ENCODE measurements at places on chromosomes 5 and 9.

GRCh38 chr9:74662674-74663073, 165.5 kb downstream of the RORB start:
- DNase-seq, result no peak

DNA sequence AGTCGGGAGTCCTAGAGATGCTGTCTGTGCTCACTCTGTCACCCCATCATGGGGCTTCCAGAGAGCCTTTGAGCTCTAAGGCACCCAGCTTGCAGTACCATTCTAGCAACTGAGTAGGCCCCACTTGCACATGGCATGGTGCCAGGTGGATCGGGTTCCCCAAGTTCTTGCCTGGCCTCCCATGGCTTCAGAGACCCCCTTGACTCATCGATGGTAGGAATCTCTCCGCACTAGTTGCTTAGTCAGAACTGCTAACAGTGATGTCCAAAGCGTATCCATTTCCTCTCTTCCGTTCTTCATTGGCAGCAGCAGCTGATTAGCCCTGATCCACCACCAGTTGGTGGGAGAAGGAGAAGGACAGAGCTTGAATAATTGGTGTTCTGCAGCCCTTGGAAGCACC, 70.3 kb upstream of the RARS1 start:
- DNase-seq, result no peak

- DNase-seq, result no peak
Measured at GRCh38 chr9:122096620-122097415, 3.7 kb upstream of the TTLL11 start.

DNA sequence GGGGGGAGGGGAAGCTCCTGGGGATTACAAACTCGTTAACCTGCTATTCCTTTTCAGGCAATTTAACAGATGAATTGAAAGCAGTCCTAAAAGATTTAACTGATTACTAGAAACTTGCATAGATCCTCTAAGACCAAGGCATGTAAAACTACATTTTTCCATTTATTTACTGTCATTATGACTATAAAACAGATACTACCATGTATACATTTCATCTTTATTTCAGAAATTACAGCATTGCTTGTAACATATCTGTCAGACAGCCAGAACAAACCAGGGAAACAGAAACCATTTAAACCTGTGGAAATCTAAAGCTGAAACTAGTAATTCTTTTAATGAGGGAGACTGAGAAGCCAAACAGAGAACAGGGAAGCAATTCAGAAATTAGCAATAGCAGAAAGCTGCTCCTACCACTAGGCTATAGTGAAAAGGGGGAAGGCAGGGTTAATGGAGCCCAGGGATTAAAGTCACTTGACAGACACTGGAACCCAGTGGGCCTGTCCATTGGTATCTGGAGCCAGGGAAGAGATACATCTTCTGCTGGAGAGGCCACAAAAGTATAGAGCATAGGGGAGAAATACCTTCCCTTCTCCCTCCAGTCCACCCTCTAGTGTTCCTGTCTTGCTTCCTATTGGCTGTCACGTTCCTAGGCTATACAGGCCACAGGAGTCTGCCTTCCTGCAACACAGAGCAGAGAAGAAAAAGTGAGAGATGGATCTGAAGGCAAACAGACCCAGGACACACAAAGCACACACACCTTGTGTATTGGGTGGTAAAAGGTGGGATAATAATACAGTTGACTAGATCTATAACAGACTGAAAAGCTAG, 33.8 kb downstream of the PDCD1LG2 start:
- DNase-seq, result no peak

DNA sequence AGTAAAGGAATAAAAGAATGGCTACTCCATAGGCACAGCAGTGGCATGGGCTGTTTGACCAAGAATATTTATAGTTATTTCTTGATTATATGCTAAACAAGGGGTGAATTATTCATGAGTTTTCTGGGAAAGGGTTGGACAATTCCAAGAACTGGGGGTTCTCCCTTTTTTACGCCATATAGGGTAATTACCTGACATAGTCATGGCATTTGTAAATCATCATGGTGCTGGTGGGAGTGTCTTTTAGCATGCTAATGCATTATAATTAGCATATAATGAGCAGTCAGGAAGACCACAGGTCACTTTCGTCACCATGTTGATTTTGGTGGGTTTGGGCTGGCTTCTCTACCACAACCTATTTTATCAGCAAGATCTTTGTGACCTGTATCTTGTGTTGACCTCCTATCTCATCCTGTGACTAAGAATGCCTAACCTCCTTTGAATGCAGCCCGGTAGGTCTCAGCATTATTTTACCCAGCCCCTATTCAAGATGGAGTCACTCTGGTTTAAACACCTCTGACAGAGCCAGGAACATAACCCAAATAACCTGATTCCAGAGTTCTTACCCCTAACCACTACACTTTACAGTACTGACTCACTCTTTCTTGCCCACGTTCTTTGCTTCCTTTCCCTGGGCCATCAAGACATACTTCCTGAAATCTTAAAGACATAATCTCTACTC, 25.0 kb upstream of the MRPS30 start:
- DNase-seq, result no peak

DNA sequence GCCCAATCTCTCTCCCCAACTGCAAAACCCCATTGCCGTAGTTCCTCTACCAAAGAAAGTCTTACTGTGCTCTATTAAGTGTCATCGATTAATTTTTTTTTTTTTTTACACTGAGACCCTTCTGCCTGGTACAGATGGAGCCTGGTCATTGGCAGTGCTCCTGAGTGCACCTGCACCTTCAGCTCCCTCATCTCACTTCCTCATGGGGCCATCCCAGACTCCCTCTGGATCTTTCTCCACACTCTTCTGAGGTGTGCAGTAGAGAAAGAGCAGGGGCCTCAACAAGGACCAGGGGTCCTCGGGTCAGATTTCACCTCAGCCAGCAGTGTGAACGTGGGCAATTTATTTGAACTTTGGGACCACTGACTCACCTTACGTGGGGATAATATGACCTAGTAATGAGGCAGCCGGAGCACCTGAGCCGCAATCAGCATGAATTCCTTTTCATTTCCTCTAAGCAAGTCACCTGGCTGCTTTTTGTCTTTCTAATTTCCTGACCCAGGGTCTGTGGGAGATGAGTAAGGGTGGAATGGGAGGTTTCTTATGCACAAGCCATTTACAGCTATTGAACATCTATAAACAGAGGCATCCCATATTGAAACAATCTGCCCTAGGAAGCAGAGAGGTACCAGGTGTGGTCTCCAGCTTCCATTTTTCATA, 22.3 kb upstream of the GABRP start:
- DNase-seq, result no peak

- DNase-seq, result no peak
Measured at GRCh38 chr5:30968971-30969370, 224.5 kb upstream of the CDH6 start.

DNA sequence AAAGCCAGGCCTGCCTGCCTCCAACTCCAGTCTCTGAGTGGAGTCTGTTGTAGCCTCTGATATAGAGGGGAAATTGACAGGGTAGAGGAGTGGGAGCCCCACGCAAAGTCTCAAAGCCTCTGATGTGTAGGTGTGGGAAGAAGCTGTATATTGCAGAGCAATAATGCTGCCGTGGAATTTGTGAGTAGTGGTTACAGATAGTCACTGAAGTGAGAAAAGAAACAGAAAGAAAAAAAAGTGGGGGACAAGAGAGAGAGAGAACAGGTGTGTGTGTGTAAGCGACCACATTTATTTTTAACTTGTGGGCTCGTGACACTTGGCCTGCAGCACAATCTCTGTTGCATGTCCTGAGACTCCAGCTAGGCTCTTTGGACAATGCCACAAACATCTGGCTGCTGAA, 227.8 kb downstream of the NSG2 start:
- DNase-seq, result no peak

GRCh38 chr5:170296935-170297588, 515 bp downstream of the LCP2 start:
- DNase-seq, result no peak

- no peak for DNase-seq
Measured at GRCh38 chr9:8106362-8106761, 306.8 kb upstream of the DMAC1 start.

GRCh38 chr9:116238776-116239340, 85.3 kb downstream of the PAPPA start:
- no peak for DNase-seq

- DNase-seq, result no peak
Measured at GRCh38 chr5:134073404-134073803, 41.1 kb upstream of the TCF7 start.

DNA sequence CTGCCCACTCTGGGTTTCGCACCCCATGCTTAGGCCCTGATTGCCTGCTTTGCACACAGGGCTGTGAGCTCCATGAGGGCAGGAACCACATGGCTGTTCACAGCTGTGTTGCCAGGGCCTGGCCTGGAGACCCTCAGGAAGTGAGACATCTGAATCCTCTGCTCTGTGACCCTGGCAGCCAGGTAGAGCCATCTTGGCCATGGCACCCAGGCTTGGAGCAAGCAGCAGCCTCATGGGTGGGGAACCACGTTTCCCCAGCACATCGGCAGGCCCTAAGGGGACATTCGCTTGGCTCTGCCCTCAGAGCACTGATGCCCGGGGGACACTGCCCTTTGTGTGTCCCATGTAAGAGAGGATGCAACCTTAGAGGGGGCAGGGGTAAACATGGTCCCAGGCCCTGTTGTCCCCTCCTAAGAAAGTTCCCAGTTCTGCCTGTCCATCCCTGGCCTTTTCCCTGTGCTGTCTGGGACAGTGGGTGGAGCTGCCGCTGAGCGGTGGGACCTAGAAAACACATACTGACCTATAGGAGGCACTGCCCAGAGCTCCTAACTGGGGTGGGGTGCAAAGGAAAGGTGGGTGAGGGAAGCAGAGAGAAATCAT, 144.1 kb upstream of the IER5L start:
- DNase-seq, result no peak

- DNase-seq, result no peak
Measured at GRCh38 chr5:121758615-121759014, 93.1 kb upstream of the FTMT start.

- DNase-seq, result no peak
Measured at GRCh38 chr9:90697808-90698207, 55.2 kb upstream of the DIRAS2 start.

- DNase-seq, result no peak
Measured at GRCh38 chr5:105506692-105507277, 1944.2 kb upstream of the NUDT12 start.

DNA sequence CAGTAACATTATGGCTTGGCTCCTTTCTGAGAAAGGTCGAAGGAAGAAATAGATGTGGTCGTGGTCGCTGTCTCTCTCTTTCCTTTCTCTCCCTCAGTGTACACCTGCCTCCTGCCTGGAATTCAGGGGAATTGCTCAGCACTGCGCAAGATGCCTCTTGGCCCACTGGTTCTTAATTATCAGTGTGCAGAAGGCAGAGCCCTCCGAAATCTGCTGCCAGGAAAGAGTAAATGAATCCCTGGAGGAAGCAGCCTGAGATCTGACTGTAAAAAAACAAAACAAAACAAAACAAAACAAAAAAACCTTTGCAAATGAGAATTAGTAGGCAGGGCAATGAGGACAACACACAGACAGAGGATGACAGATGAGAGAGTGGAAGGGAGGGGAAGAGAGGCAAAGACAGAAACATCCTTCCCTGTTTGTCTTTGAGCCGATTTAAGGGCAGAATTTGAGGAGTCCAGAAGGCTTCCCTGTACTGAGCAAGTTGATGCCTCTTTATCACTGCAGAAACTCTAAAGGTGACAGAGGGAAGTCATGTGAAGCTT, 113.8 kb upstream of the PUM3 start:
- peak; percentile 20 for DNase-seq

- no peak for DNase-seq
Measured at GRCh38 chr5:172646716-172647285, 5.7 kb downstream of the NEURL1B start.

DNA sequence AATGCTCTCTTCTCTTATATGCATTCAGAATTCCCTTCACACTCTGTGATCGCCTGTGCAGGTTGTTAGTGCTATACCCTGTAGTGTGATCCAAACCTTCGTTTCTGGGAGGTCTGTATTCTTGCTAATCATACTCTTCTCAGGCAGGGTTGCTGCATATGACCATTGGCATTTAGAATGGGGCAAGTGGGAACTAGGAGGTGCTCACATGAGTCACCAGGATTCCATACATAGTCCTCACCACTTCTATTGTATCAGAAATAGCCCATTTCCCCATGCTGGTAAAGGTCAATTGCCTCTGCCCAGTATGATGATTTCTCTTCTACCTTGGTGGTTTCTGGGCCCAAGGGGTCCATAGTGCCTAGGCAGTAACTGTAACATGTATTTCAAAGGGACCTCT, 443.5 kb upstream of the CDH6 start:
- no peak for DNase-seq

- no peak for DNase-seq
Measured at GRCh38 chr5:118696076-118696475, 292.3 kb downstream of the DTWD2 start.

GRCh38 chr9:125525921-125526631, 180.9 kb downstream of the MAPKAP1 start:
- no peak for DNase-seq

- no peak for DNase-seq
Measured at GRCh38 chr5:57491369-57491965, 8.9 kb upstream of the ACTBL2 start.

- DNase-seq, result no peak
Measured at GRCh38 chr9:115988701-115989100, 164.9 kb upstream of the PAPPA start.

DNA sequence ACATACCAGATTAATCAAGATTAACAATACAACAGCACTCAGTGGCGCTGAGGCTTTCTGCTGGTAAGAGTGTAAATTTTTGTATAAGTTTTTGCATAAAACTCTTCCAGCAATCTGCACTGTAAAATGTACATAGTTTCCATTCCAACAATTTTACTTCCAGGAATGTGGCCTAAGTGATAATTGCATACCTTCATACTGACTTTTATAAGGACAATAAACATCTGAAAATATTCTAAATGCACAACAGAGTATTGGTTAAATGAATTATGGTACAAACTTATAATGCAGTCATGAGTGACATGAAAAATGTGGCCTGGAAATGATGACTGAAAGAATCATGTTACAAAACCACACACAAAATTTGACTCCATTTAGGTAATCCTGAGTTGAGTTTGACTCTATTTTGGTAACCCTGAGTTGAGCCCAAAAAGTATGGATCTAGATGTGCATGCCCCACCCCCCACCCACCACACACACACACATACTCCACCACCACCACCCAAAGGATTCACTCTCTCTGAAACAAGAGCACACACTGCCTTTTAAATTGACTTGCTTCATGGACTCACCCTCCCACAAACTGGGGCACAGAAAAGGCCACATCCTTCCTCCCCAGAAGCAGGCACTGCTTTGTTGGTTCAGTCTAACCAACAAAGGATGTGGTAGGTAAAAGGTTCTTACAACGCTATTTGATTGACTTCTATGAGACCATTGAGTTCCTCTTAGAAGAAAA, 137.6 kb downstream of the SUSD1 start:
- no peak for DNase-seq

- DNase-seq, result no peak
Measured at GRCh38 chr5:83564069-83564749, 92.7 kb downstream of the VCAN start.

- no peak for DNase-seq
Measured at GRCh38 chr9:113223963-113224362, 2.6 kb downstream of the SLC31A1 start.

GRCh38 chr9:130833031-130833990, 1.7 kb upstream of the ABL1 start:
- DNase-seq, result no peak

- no peak for DNase-seq
Measured at GRCh38 chr5:151829370-151829769, 57.6 kb downstream of the G3BP1 start.

GRCh38 chr9:137759117-137759516, 118.5 kb upstream of the CACNA1B start:
- DNase-seq, result no peak

- DNase-seq, result no peak
Measured at GRCh38 chr9:20382460-20383071, 239.7 kb downstream of the MLLT3 start.

- DNase-seq, result no peak
Measured at GRCh38 chr9:19568946-19569345, 160.1 kb downstream of the ACER2 start.

Data from cerebellar nuclear complex (tissue), 1 donor.